ENCODE measurements at places on chromosomes 7 and 10.

DNA sequence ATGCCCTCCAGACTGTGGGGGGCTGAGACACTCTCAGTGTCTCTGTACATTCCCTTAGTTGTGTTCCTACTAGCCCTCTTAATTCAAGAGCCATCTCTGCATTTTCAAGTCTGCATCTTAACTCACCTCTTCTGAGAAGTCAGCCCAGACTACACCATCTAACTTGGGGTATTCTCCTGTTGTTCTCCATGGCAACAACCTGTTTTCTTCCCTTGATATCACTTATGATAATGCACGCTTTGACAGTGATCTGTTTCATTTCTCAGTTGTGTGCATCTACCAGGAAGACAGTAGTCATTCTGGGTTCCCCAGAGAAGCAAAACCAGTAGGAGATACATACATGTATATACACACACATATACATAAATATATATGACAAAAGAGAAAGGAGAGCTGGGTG lies 707.3 kb upstream of the IGFBP3 start:
- no peak for DNase-seq

- no peak for DNase-seq
These were observed 1090.7 kb downstream of the DNAJB9 start for GRCh38 chr7:109660401-109660800.

GRCh38 chr10:48506147-48506917 lies 98.5 kb downstream of the ARHGAP22 start:
- no peak for DNase-seq

- DNase-seq: peak; percentile 57
These were observed 16.9 kb upstream of the STMP1 start for GRCh38 chr7:135645296-135645904.

DNA sequence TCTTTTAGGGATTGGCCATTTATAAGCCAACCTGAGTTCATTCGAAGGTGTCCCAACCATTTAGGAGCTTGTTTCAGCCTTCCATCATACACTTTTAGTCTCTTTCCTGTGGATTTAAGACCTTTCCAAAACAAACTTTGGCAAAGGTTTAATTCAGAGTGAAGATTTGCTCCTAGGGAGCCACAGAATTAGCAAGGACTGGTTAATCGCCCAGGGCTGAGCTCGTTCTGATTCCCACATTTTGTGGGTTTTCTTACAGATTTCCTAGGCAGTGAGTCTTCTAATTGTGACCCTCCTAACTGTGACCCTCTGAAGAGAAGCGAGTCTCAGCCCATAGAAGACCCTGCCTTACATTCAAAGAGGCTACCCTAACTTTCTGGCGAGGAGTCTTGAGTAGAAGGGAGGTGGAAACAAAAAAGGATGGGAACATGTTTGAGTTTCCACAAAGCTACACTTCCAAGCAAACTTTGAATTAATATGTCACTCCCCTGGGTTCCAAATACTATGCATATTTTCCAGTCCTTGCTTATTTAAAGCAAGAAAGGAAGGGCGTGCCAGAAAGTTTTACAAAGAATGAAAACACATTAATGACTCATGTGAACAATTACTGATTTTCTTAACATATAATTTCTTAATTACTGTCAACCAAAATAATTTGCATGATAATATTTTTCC lies 118.3 kb downstream of the ARID5B start:
- DNase-seq: no peak

DNA sequence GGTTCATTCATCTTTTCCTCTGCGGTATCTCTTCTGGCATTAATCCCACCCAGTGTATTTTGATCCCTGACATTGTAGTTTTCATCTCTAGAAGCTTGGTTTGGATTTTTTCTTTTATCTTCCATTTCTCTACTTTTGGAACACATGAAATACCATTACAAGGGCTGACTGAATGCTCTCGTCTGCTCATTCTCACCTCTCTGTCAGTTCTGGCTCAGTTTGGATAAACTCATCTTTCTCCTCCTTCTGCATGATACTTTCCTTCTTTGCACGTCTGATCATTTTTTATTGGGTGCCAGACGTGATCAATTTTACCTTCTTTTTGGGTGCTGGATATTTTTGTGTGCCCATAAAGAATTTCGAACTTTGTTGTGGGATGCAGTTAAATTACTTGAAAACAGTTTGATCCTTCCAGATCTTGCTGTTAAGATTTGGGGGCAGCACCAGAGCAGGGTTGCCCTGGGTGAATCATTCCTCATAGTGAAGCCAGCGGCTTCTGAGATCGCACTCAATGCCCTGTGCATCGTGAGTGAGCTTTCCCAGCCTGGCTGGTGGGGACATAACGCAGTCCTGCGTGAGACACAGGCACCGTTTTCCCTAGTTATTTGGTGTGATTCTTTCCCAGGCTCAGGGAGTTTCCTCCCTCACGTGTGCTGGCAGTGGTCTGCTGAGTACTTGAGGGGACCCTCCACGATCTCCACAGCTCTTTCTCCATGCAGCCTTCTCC lies 53.8 kb downstream of the LHPP start:
- no peak for DNase-seq

DNA sequence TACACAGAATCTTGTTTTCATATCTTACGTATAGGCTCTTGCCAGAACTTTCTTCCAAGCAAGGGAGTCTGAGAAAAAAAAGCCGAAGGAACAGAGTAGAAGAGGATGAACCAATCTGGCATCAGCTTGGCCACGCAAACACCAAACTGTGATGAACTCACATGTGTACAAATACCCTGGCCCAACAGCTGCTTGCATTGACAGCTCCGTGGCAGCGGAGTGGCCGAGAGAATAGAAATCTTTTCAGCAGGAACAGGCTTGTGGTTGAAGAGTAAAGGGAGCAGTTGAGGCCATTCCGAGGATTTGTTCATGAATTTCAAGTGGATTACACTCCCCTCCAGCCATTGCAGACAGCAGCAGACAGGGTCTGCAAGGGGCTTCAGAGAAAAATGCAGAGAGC lies 173.8 kb upstream of the PLXNA4 start:
- DNase-seq: no peak

- no peak for DNase-seq
These were observed 166.8 kb downstream of the ADARB2 start for GRCh38 chr10:1570416-1571051.

DNA sequence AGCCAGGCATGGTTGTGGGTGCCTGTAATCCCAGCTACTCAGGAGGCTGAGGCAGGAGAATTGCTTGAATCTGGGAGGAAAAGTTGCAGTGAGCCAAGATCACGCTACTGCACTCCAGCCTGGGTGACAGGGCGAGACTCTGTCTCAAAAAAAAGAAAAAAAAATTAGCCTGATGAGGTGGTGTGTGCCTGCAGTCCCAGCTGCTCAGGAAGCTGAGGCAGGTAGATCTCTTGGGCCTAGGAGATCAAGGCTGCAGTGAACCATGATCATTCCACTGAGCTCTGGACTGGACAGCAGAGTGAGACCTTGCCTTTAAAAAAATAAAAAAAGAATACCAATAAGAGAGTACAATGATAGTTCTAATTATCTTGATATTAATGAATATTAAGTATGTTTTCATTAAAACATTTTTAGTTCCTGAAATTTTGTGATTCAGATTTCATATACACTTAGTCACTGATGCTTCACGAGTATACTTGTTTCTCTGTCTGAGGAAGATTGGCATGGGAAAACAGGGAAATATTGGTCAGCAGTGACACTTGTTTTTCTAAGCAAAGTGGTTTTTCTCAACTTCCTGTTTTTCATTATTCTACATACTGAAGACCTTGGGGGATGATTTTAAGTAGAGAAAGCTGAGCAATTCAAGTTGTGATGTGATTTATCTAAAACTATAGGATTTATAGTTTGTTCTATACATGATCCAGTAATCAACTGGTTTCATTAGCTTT lies 76.8 kb downstream of the ADK start:
- DNase-seq: peak; percentile 53

- no peak for DNase-seq
These were observed 28.8 kb upstream of the LCOR start for GRCh38 chr10:96803288-96803664.

- DNase-seq: no peak
These were observed 259.3 kb downstream of the SNX13 start for GRCh38 chr7:17680943-17681351.

GRCh38 chr10:129959544-129960480 lies 4.3 kb downstream of the EBF3 start:
- DNase-seq: no peak

DNA sequence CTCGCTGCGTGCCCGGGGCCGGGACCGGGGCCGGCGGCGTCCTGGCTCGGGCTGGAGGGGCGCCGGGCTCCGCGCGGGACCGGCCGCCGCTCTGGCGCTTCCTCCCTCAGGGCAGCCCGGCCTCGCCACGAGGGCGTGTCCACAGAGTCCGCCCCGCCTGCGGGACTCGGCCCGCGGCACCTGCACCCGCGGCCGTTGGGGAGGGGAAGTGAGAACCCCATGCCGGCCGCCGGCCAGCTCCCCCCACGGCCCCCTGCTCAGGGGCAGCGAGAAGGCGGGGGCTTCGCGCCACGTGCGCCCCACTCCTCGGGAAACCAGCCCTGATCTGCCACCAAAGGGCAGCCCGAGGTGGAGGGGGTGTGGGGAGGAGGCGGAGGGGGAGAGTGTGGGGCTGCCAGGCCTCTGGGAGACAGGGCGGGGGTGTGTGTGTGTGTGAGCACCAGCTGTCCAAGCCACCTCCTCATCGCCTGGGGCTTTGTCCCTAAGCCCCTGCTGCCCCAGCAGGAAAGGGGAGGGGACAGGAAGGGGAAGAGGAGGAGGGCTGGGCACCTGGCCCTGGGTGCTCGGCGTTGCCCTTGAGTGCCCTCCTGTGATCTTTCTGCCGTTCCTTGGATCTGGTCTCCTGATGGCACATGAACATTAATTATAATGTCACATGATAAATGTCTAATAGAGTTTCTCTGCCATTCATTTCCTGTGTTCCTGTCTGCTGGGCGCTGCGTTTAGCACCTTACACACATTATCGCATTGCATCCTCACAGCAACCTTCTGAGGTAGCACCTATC lies at the start of gene PIK3AP1:
PIK3AP1 (minus strand) TSS at position 93 of the 785 bp plus-strand sequence. CDS start 120 bp downstream, outside the sequence.
- DNase-seq: peak; percentile 50

- DNase-seq: no peak
These were observed 65.4 kb upstream of the APBB1IP start for GRCh38 chr10:26372513-26373354.

DNA sequence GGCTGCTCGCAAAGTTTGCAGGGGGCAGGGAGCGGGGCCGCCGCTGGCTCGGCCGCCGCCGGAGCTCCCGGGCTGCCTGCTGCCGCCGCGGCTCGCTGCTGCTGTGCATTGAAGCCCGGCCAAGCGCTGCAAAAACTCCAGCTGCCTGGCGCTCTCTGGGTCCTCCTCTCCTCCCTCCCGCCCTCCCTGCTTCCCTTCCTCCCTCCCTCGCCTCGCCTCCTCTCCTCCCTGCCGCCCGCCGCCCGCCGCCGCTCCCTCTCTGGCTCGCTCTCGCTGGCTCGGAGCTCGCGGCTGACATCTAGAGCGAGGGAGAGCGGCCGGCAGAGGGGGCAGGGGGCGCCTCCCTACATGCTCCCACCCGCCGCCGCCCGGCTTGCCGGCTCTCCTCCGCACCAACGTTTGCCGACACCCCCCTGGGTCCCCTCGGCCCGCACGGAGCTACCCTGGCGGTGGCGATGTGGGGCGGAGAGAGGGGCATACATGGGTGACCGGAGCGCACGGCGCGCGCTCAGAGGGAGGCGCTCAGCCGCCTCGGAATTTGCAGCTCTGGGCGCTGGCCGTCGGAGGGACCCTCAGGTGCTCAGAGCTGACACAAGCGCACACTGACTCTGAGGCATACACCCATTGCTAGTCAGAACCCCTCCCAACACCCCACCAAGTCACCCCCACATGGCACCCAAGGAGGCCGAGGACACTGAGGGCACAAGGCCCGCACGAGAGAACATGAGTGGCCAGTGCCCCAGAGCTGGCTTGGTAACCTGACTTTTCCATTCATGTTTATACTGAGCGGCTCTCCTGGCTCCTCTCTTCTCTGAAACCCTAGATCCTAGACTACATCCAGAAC lies 1.2 kb upstream of the PLXNA4 start:
- DNase-seq: no peak

DNA sequence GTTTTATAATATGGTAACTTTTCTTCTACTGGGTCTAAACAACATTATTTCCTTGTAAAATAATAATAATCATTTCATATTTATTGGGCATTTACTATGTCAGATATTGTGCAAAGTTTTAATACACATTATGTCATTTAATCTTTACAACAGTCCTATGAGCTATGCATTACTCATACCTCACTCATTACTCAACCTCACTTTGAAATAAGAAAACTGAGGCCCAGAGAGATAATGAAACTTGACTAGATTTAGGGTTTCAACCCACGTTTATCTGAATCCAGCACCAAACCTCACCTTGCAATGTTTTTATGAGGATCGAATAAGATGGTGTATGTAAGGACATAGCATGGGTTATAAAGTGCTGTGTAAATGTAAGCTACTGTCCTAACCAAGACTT lies 153.2 kb upstream of the SLC13A1 start:
- DNase-seq: no peak

GRCh38 chr7:133290676-133291333 lies 37.9 kb downstream of the EXOC4 start:
- DNase-seq: peak; percentile 8

DNA sequence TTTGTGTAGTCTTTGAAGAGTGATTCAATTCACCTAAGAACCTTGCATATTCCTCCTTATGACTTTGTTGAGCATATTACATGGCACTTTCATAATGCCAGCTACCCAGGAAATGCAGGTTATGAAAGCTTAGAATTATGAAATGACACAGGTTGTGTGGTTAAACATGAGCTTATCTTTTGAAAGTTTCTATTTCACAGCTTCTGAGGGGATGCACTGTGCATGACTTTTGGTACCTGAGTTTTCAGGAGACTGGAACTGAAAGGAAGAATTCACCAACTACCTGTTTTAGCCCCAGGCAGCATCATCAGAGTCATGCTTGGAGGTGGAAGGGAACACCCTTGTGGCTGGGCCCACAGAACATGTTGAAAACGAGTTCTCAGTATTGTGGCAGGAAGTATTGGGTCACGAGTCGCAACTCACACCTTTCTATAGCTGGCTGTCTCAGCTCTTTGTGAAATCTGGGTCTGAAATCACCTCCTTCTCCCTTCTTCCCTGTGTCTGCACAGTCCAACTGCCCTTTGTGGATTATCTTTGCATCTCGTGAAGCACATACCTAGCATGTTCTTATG lies 228.2 kb downstream of the PTEN start:
- DNase-seq: peak; percentile 79

GRCh38 chr10:44986179-44986578 lies 7.6 kb upstream of the DEPP1 start:
- no peak for DNase-seq

- DNase-seq: no peak
These were observed 125.1 kb upstream of the KCTD7 start for GRCh38 chr7:66503551-66504031.

DNA sequence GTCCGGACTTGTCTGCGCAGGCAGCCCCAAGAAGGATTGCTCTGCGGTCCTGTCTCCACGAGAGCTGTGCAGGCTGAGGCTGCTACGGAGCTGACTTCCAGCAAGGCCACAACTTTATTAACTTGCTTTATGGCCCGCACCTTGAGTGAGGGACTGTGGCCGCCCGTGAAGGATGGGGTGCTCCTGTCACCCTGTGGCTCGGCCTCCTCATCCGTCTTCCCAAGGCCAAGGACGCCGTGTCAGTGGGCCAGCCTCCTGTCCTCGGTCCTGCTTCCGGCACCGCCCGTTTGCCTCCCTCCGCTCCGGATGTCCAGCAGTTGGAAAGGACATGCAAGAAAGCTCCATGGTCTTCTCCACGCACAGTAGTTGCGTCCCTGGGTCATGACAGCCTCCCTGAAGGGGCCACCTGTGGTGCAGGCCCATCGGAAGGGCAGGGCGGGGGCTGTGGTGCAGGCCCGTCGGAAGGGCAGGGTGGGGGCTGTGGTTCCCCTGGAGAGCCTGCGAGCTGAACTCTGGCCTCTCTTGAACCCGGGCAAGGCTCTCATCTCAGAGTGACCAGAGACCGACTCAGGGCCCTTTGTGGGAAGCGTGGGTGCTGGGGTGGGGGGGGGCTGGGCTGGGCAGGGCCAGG lies 87.1 kb downstream of the NKX6-2 start:
- DNase-seq: no peak

GRCh38 chr7:39811161-39811614 lies 138.9 kb upstream of the CDK13 start:
- no peak for DNase-seq
